ENCODE measurements at places on chromosomes 7 and 10. TPM values are rescaled to one million over a fixed set of nuclear protein-coding genes. Genes with fewer than 3 reads are reported as not detected.

- no peaks in the 10 kb centered on the region for H3K36me3 ChIP-seq
- H3K4me3 ChIP-seq: no peak overlapping the region
- DNase-seq: no peak
- H3K27me3 ChIP-seq: no peaks in the 10 kb centered on the region
Observed at GRCh38 chr10:75179657-75180177, 30.9 kb upstream of the VDAC2 start.

Gene NKX2-3
- total RNA-seq: not detected

- no peak for DNase-seq
- H3K4me3 ChIP-seq: no peak overlapping the region
- no peak overlapping the region for H3K27ac ChIP-seq
- H3K4me1 ChIP-seq: no peaks in the 10 kb centered on the region
- no peaks in the 10 kb centered on the region for H3K36me3 ChIP-seq
Observed at GRCh38 chr10:108275895-108276685, 1111.6 kb upstream of the SORCS1 start.

DNA sequence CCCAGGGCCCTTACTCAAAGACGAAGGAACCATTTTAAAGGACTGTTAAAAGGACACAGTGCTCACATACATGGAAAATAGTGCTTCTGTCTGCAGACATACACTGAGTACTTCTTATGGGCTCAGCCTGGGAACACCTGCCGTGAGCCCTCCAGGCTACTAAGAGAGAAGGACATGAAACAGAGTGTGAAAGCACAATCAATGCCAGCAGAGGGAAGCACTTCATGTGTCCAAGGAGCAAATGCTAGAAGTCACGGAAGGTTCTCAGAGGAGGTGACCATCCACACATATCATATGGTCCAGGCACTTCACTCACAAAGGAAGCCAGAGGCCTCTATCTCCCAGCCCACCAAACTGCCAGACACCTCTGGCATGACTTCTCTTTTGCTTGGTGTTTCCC, 15.5 kb downstream of the ELMO1 start:
- H3K27ac ChIP-seq: no peak overlapping the region
- peaks cover 23% of the 10 kb centered on the region for H3K4me1 ChIP-seq
- H3K36me3 ChIP-seq: no peaks in the 10 kb centered on the region
- DNase-seq: no peak

Gene ATG9B
- total RNA-seq: 34.1 TPM

Gene ACBD7
- total RNA-seq: not detected

GRCh38 chr10:110411047-110411410, 86.7 kb upstream of the DUSP5 start:
- H3K27ac ChIP-seq: no peak overlapping the region
- no peak overlapping the region for H3K4me3 ChIP-seq
- H3K36me3 ChIP-seq: no peaks in the 10 kb centered on the region

DNA sequence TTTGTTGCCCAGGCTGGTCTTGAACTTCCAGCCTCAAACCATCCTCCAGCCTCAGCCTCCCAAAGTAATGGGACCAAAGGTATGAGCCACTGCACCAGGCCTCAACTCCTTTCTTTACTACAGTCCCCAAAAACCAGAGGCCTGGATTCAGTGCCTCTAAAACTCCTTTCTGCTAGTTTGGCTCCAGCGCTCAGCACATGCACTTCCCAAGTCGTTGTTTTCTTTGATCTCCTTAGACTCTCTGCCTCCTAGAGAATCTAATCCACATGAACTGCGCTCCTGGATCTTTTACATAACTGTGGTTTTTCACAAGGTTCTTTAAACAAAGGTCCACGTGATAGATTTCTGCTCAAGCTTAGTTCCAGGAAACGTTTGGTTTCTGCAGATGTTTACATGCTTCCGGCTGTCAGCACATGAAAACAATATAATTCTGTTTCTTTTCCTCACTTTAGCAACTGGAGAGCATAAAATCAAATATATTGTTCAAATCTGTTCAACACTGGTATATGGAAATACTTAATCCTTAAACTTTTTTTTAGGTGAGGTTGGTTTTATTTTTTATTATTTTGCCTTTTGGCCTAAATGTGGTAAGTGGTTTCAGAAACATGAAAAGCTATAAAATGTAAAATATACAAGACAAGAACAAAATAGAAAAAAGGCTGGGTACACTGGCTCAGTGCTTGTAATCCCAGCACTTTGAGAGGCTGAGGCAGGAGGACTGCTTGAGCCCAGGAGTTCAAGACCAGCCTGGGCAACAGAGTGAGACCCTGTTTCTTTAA, 270.5 kb upstream of the MKLN1 start:
- no peaks in the 10 kb centered on the region for H3K36me3 ChIP-seq
- H3K4me3 ChIP-seq: no peak overlapping the region
- DNase-seq: no peak
- H3K27me3 ChIP-seq: no peaks in the 10 kb centered on the region

Gene FGFR2
- 54.0 TPM for total RNA-seq

Gene JCAD
- total RNA-seq: 40.3 TPM

DNA sequence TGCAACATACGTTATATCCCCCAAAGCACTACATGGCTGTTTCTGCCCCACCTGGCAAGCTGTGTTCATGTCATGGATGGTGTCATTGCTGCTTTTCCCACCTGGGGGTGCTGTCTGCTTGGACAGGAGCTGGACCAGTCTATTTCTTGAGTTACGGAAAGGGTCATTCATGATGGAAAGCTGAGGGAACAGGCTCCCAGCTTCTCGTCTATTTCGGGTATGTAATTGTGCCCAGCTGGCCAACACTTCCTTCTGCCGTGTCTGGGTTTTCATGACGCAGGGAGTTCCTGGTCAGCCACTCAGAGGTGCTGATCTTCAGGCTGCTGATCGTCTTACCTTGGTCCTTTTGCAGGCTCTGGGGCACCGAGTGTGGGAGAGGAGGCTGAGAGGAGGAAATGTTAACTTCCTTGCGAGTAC, 8.6 kb downstream of the BTBD16 start:
- H3K36me3 ChIP-seq: no peaks in the 10 kb centered on the region
- H3K4me3 ChIP-seq: no peak overlapping the region
- H3K27me3 ChIP-seq: no peaks in the 10 kb centered on the region
- no peak overlapping the region for H3K27ac ChIP-seq

Gene ZNF488
- total RNA-seq: not detected

Gene DOCK1
- 64.6 TPM for total RNA-seq

GRCh38 chr7:12930534-12930933, 243.1 kb downstream of the ARL4A start:
- H3K4me3 ChIP-seq: no peak overlapping the region
- H3K27ac ChIP-seq: no peak overlapping the region
- no peaks in the 10 kb centered on the region for H3K36me3 ChIP-seq
- no peaks in the 10 kb centered on the region for H3K27me3 ChIP-seq

Gene WNT8B
- not detected for total RNA-seq

- no peak overlapping the region for H3K4me3 ChIP-seq
- DNase-seq: no peak
- H3K27ac ChIP-seq: no peak overlapping the region
- no peaks in the 10 kb centered on the region for H3K4me1 ChIP-seq
Observed at GRCh38 chr10:112434988-112435619, 11.6 kb downstream of the ZDHHC6 start.

GRCh38 chr10:75508814-75509306, 77.4 kb downstream of the LRMDA start:
- H3K4me1 ChIP-seq: peaks cover 51% of the 10 kb centered on the region
- no peak overlapping the region for H3K4me3 ChIP-seq
- H3K27ac ChIP-seq: no peak overlapping the region
- no peaks in the 10 kb centered on the region for H3K27me3 ChIP-seq
- no peaks in the 10 kb centered on the region for H3K36me3 ChIP-seq
- no peak for DNase-seq

Gene ALDH18A1
- 21.4 TPM for total RNA-seq

Gene OR9A2
- total RNA-seq: not detected

DNA sequence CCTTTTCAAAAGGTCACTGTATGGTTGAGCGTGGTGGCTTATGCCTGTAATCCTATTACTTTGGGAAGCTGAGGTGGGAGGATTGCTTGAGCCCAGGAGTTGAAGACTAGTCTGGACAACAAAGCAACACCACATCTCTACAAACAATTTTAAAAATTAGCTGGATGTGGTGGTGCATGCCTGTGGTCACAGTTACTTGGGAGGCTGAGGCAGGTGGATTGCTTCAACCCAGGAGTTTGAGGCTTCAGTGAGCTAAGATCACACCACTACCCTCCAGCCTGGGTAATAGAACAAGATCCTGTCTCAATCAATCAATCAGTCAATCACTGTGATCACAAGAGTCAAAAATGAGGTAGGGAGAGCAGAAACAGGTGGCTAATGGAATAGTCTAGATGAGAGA, 97.0 kb downstream of the SUGCT start:
- no peak for DNase-seq
- no peaks in the 10 kb centered on the region for H3K36me3 ChIP-seq
- H3K27ac ChIP-seq: no peak overlapping the region
- no peak overlapping the region for H3K4me3 ChIP-seq
- no peaks in the 10 kb centered on the region for H3K4me1 ChIP-seq

DNA sequence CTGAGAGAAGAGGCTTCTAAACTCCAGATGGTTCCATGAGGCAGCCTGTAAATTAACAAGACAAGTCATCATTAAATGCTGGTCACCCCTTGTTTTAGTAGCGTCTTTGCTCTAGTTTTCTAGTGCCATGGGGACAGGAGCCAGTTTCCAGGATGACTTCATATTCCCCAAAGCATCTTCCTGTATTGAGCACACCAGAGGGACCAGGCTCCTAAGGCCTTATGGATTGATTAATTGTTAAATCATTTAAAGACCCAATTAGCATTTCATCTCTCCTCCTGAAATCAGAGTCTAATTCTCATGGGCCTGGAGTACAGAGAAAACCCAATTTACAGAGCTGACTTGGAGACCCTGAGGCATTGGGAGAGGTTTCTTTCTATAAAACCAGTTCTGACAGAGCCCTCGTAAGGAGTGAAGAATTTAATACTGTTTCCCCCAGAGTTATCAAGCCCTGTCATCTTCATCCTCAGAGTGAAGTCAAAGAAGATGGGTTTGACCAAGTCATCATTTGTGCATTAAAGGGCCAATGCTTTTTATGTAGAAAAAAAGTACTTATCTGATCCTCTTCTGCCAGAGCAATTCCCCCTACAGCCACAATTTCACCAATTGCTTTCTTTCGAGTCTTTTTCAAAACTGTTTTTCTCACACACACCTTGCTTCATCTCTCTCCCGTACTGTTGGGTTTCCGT, 678.7 kb downstream of the SDK1 start:
- H3K27ac ChIP-seq: no peak overlapping the region
- no peak overlapping the region for H3K4me3 ChIP-seq
- H3K4me1 ChIP-seq: no peaks in the 10 kb centered on the region
- H3K36me3 ChIP-seq: no peaks in the 10 kb centered on the region

- H3K36me3 ChIP-seq: no peaks in the 10 kb centered on the region
- H3K27ac ChIP-seq: no peak overlapping the region
- H3K27me3 ChIP-seq: no peaks in the 10 kb centered on the region
- no peak overlapping the region for H3K4me3 ChIP-seq
- DNase-seq: no peak
- no peaks in the 10 kb centered on the region for H3K4me1 ChIP-seq
Observed at GRCh38 chr7:139543801-139544603, 20.5 kb downstream of the CLEC2L start.

GRCh38 chr7:2651336-2651735, 19.6 kb downstream of the TTYH3 start:
- no peaks in the 10 kb centered on the region for H3K27me3 ChIP-seq
- DNase-seq: no peak
- peaks cover 27% of the 10 kb centered on the region for H3K36me3 ChIP-seq
- no peak overlapping the region for H3K27ac ChIP-seq

Gene IFIT2
- total RNA-seq: 2.9 TPM

DNA sequence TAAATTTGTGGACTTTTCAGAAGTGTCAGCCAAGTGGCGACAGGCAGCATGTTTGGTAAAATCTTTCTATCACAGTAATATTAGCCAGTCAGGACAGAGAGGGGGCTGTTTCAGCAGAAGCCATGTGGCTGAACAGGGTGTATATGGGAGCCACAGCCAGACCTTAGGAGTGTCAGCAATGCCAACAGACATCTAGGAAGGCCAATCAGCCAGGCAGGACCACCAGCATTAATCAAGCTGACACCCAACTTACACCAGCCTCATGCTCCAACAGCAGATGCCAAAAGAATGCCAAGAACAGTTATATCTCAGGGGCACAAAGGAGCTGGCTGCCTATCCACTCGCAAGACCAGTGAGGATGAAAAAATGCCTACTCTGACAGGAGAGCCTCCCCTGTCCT, 54.8 kb downstream of the RAPGEF5 start:
- no peak for DNase-seq
- no peak overlapping the region for H3K4me3 ChIP-seq
- H3K27me3 ChIP-seq: no peaks in the 10 kb centered on the region

DNA sequence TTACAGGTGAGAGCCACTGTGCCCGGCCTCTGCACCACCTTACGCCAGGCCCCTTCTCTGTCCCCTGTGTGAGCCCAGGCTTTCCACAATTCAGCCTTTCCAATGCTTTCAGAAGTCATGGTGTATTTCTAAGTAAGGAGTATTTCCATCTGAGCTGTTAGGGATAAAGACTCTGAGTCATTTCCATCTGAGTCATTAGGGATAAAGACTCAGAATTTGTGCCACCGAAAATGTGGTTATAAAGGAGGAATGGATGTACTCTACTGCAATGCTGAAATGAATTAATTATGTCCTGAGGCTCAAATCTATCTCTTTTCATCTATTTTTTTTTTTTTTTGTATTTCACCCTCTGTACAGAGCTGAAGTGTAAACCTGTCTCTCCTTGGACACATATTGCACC, 84.0 kb downstream of the GATA3 start:
- H3K4me3 ChIP-seq: no peak overlapping the region
- no peaks in the 10 kb centered on the region for H3K27me3 ChIP-seq
- no peak for DNase-seq
- H3K4me1 ChIP-seq: no peaks in the 10 kb centered on the region
- H3K36me3 ChIP-seq: no peaks in the 10 kb centered on the region

Gene BLNK
- total RNA-seq: 8.8 TPM

DNA sequence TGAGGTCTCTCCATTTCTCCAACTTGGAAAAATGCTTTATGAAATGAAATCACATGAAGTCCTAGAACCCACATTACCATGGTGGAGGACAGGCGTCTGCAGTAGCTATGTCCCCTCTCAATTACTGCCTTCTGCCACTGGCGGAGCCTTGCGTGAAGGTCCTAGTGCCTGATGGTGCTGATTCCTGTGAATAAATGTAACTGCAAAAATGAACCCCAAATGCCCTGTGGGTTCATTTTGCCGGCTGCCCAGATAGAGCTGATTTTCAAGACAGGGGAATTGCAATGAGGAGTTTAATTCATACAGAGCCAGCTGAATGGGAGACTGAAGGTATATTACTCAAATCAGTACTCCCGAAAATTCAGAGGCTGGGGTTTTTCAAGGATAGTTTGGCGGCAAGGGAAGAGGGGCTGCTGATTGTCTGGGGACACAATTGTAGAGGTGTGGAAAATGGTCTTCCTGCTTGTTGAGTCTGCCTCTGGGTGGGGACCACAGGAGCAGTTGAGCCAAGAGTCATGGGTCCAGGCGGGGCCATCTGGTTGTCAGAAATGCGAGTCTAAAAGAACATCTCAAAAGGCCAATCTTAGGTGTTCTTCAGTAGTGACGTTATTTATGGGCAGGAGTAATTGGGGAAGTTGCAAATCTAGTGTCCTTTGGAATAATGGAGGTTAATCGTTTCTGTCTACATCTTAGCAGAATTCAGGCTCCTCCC, 13.5 kb downstream of the PRF1 start:
- no peaks in the 10 kb centered on the region for H3K27me3 ChIP-seq
- peak; percentile 58 for DNase-seq
- H3K36me3 ChIP-seq: no peaks in the 10 kb centered on the region

GRCh38 chr10:14477408-14477710, 146.6 kb upstream of the FRMD4A start:
- no peak overlapping the region for H3K27ac ChIP-seq
- no peaks in the 10 kb centered on the region for H3K4me1 ChIP-seq
- no peak overlapping the region for H3K4me3 ChIP-seq
- no peaks in the 10 kb centered on the region for H3K36me3 ChIP-seq

GRCh38 chr7:50273301-50273700, 31.2 kb upstream of the IKZF1 start:
- no peaks in the 10 kb centered on the region for H3K36me3 ChIP-seq
- H3K27me3 ChIP-seq: no peaks in the 10 kb centered on the region
- H3K27ac ChIP-seq: no peak overlapping the region
- H3K4me1 ChIP-seq: no peaks in the 10 kb centered on the region
- no peak overlapping the region for H3K4me3 ChIP-seq
- DNase-seq: no peak

Measured in vagina (tissue), 2 donors.